ENCODE measurements at places on chromosomes 5 and 9.

- no peak for DNase-seq
These were observed 985.9 kb downstream of the CDH18 start for GRCh38 chr5:19002111-19002510.

DNA sequence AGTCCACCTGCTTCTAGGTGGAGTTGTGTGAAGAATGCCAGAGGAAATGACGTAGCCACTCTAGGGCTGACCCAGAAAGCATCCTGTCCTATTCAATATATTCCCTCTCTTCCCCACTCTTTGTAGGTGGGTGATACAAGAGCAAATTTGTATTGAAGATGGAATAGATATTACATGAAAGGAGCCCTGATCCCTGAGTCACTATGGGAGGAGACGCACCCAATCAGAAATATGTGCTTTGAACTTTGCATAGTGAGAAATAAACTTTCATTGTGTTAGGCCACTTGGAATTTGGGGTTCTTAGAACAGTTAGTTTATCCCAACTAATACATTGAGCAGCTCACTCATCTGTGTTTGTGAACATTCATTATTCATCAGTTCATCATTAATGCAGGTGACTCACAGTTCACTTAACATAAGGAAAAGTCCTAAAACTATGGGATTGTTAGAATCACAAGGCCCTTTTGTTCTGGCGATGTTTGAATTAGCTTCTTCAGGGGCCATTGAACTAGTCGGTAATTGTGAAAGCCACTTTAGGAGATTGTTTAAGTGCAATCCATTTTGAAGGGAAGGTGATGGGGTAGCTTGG lies 26.9 kb upstream of the NTRK2 start:
- DNase-seq: no peak

DNA sequence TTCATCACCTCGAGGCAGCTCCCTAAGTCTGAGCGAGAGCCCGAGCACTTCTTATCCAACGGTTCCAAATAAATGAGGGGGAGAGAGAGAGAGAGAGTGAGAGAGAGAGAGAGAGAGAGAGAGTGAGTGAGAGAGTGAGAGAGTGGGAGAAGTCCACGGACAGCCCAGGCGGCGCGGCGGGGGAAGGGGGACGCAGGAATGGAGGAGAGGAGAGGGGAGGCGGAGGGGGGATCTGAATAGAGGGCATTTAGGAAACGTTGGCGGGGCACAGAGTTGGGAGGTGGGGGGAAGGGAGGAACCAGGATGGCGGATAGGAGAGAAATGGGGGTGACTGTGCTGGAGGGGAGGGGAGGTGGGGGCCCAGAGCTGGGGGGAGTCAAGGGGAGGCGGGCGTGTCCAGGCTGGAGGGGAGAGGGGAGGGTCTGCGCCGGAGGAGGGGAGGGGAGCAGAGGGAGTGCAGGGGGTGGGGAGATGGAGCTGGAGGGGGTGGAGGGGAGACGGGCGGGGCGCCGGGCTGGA lies 398 bp upstream of the BASP1 start:
- no peak for DNase-seq

DNA sequence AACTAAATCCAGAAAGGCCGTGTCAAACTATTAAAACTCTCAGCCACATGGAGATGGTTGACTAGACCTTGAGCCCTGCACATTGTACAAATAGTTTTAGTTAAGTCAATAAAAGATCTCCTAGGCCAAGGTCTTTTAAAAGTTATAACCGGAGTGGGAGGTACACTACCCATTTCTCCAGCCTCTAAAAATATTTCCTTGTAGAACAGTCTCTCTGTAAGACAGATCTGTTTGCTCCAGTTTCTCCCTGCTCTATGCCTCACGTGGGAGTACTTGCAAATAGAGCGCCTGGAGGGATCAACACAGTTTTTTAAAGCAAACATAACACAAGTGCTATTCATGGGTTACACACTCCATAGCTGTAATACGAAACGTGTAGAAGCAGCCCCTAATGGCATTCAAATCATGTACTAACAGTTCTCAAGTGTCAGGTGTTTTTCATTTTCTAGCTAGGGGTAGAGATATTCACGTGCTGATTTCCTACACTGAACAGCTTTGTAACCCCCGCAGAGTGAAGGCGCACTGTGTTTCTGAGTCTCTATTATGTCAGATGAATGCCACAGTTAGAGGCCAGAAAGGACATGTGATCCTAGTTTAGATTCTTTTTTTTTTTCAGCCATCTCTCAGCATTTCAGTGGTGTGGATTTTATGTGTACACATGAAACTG lies 703.4 kb upstream of the GRAMD2B start:
- no peak for DNase-seq
